ENCODE measurements at places on chromosomes 1 and 21.

DNA sequence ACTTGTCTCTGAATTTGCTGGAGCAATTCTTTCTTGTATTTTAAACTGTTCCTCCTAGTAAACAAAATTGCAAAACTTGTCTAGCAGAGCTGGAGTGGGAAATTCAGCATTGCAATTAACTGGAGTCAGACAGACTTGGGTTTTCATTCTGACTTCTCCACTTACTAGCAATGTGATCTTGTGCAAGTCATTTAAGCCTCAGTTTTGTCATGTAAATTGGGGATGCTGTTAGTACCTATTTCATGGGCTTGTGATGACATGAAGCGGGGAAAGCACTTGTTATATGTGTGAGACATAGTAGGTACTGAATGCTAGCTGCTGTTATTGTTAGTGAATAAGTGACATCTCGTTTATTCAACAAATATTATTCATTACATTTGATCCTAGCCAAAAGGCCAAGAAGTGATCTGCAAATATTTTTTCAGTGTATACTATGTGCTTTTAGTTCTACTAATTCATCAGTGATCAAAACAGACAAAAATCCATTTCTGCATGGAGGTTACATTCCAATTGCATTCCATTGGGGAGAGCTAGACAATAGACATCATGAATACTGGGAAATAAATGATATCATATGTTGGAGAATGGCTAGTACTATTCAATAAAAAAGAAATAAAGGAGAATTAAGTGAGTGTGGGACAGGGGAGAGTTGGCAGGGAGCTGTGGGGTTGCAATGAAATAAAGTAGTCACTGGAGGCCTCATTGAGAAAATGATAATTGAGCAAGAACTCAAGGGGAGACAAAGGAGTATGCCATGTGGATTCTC is 47.1 kb downstream of the CACHD1 start:
- no peak for DNase-seq

GRCh38 chr1:25754470-25755181 is 45.4 kb upstream of the SELENON start:
- DNase-seq, result no peak

DNA sequence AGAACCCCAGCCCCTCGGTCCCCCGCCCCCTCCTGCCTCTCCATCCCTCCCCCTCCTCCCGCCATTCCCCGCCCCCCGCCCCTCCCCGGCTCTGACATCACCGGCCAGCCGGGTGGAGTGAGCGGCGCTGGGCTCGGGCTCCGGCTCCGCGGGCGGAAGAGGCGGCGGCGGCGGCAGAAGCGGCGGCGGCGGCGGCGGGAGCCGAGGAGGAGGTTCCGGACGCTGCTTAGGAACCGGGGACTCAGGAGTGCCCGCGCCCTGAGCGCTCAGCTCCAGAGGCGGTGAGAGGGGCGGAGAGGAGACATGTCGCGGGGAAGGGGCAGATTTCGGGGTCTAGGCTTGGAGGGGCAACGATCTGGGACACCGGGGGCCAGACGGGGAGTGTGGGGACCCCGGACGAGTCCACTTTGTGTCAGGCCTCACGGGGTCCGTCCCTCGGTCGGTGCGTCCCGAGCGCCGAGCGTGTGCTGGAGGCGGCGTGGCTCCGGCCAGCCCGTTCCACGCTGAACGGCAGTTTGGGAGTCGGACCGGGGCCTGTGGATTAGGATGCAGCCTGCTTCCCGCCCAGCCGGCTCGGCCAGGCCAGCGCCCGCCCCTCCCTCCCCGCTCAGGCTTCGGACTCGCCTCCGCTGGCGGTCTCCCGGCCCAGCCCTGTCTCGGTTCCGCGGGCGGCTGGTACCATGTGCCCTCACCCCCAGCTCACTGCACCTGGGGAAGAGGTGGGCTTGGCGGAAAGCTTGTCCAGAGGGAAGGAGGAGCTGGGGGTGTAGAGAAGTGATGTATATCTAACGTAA is at the start of gene PEA15:
TSS of gene PEA15 (plus strand) at position 143 of the 794 bp plus-strand sequence. CDS start 6,161 bp downstream, outside the sequence.
- DNase-seq, result peak; percentile 44

- no peak for DNase-seq
Measured at GRCh38 chr1:41715441-41716095, 203.2 kb downstream of the HIVEP3 start.

- no peak for DNase-seq
Measured at GRCh38 chr1:186183219-186183618, 191.8 kb downstream of the TPR start.

GRCh38 chr1:32272557-32273390 is 19.1 kb upstream of the HDAC1 start:
- no peak for DNase-seq

GRCh38 chr1:38580594-38580993 is 279.0 kb downstream of the RRAGC start:
- DNase-seq, result no peak

DNA sequence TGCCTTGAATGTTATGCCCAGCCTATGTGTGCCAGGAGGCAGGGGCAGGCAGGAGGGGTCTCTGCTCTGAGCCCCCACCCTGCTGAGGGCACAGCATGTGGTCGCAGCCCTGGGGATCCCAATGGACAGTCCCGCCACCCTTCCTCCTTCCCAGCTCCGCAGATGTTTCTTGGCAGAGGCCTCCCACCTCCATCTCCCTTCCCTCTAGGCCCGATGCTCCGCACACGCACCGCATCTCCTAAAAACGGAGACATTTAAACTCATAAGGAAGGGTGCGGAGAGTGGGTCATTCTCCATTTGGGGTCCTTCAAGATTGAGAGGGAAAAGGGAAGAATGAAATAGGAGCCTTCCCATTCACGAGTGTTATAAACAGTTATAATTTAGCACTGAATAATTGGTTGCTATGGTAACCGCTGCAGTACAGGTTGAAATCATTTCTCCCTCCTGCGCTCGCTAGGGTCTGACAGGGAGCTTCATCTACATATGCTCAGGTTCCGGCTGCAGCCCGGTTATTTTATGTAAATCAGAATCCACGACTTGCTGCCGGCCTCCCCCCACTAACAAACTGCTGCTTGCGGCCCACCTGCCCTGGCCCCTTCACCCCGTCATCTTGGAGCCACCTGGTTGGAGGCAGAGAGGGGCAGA is 16.0 kb downstream of the CHD5 start:
- DNase-seq, result no peak

GRCh38 chr1:115506518-115506917 is 135.3 kb upstream of the VANGL1 start:
- DNase-seq, result no peak

DNA sequence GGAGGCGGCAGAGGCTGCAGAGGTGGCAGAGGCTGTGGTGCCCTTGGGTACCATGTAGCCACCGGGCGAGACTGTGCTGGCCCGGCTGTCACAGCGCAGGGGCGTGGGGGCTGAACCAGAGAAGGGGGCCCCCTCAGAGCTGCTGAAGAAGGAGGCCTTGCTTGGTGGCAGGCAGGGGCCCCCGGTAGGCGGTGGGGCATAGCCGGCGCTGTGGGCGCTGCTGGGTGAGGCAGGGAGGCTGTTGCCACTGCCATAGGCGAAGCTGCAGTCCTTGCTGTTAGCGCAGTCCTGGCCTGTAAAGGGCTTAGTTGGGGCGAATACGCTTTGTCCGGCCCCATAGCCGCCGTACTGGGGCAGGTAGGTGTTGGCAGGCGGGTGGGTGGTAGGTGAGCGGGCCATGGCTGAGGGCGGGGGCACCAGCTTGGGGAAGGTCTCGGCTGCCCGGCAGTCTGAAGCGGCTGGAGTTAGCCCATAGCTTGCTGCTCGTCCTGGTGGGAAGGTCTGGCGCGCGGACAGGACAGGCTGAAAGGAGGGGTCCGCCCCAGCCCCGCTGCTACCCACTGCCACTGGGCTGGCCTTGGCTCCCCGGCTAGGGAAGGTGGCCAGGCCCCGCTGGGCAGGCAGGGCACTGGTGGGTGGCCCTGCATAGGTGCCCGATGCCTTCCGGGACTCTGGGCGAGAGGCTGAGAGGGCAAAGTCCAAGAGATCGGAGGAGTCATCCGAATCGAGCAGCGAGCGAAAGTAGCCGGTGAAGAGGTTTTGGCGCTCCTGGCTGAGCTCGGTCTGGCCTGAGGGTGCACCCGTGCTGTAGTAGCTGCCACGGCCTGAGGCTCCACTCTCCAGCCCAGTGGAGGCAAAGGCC is 54.9 kb downstream of the AHDC1 start:
- no peak for DNase-seq

- DNase-seq, result no peak
Measured at GRCh38 chr1:198001776-198002408, 84.7 kb downstream of the LHX9 start.

DNA sequence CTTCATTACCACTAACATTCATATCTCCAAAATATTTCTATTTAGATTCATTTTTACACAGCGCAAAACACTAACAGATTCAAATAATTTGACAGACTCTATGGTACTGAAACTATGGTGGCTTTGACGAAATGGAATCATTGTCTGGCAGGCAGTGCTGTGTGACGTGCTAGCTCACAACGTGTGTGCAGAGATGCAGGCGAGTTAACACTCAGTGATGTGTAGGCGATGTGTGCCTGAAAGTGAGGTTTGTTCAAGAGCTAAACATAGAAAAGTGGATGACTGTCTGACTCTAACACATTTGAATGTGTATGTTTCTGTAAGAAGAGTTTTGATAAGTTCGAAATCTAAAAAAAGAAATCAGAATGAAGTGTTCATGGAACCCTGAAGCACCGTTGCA is 97.7 kb downstream of the RYR2 start:
- no peak for DNase-seq

- DNase-seq, result no peak
Measured at GRCh38 chr1:3356827-3357460, 97.5 kb upstream of the ARHGEF16 start.

- DNase-seq, result no peak
Measured at GRCh38 chr1:55156093-55156492, 59.1 kb downstream of the USP24 start.

DNA sequence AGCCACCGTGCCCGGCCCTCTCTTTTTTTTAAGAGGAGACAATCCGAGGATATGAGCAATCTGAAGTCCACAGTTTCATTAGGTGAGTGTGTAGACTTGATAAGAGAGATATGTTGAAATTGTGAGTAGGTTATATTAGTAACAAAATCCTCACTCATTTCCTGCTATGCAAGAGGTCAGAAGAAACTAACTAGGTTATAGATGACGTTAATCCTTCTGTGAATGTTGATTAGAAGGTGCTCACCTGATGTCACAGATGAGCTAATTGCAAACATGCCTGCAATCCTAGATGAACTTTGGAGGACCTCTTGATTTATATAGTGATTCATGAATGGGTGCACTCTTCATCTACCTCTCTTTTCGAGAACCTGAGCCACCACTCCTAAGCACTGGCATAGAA is 29.3 kb downstream of the NTMT2 start:
- DNase-seq, result no peak

DNA sequence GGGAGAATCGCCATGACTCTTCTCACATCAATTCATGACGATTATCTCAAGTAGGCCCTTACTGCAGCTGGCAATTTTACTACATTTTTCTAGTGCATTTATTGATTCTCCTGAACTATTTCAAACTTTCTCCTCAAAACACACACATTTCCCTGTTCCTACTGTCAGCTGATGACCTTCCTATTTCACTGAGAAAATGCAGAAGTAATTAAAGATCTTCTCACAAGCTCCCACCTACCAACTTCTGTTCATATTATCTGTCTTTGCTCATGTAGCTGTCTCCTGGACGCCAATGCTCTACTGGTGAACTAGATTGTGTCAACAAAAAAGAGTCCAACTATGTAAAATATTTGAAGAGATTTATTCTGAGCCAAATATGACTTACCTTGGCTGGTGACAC is 36.4 kb upstream of the FASLG start:
- DNase-seq, result no peak

Data from activated CD4-positive, CD25-positive, alpha-beta regulatory T cell treated with anti-CD3 and anti-CD28 coated beads, Interleukin-2, amount 50 U/mL, for 16 hours (primary cell).